Adrenal gland (tissue), 19 donors: ENCODE measurements at places on chromosomes 11 and 22. TPM values are rescaled to one million over a fixed set of nuclear protein-coding genes. Genes with fewer than 3 reads are reported as not detected.

GRCh38 chr22:45994491-45995404, 17.8 kb upstream of the WNT7B start:
- H3K36me3 ChIP-seq, result no peaks in the 10 kb centered on the region
- peak; percentile 84 for DNase-seq
- no peak overlapping the region for H3K27ac ChIP-seq
- no peaks in the 10 kb centered on the region for H3K27me3 ChIP-seq
- no peak overlapping the region for H3K4me3 ChIP-seq

- H3K4me1 ChIP-seq, result no peaks in the 10 kb centered on the region
- H3K27me3 ChIP-seq, result no peaks in the 10 kb centered on the region
- no peak overlapping the region for H3K27ac ChIP-seq
- no peak overlapping the region for H3K4me3 ChIP-seq
Observed at GRCh38 chr11:102244681-102245409, 72.4 kb upstream of the BIRC3 start.

DNA sequence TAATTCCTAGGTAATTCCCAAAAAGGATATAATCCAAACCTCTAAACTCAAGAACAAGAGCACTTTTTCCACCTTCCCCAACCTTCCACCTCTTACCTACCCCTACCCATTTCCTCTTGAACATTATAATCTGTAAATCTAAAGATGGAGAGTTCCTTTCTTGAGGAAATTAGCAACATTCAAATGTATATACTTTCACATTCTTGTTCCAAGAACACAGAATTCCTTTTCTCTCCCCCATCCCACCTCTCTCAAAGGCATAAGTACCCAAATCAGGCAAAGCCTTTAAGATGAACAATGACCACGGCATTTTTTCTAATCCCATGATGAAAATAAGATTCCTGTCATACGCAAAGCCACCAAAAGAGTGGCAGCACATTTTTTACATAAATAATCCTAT, 18.3 kb downstream of the RRAS2 start:
- no peak overlapping the region for H3K4me3 ChIP-seq
- DNase-seq, result no peak
- no peaks in the 10 kb centered on the region for H3K4me1 ChIP-seq
- no peak overlapping the region for H3K27ac ChIP-seq

GRCh38 chr11:120482149-120482548, 29.4 kb upstream of the GRIK4 start:
- no peak overlapping the region for H3K4me3 ChIP-seq
- H3K36me3 ChIP-seq, result peaks cover 79% of the 10 kb centered on the region
- peak; percentile 75 for DNase-seq
- H3K4me1 ChIP-seq, result no peaks in the 10 kb centered on the region
- no peaks in the 10 kb centered on the region for H3K27me3 ChIP-seq

- no peaks in the 10 kb centered on the region for H3K27me3 ChIP-seq
- no peaks in the 10 kb centered on the region for H3K4me1 ChIP-seq
- no peaks in the 10 kb centered on the region for H3K36me3 ChIP-seq
- no peak for DNase-seq
- H3K27ac ChIP-seq, result no peak overlapping the region
Observed at GRCh38 chr11:109048098-109048497, 373.9 kb upstream of the C11orf87 start.

GRCh38 chr22:26325641-26326040, 103.4 kb upstream of the ASPHD2 start:
- no peak overlapping the region for H3K27ac ChIP-seq
- no peak overlapping the region for H3K4me3 ChIP-seq
- DNase-seq, result no peak
- no peaks in the 10 kb centered on the region for H3K4me1 ChIP-seq

SYT9 gene
- total RNA-seq, result 5.0 TPM

MRGPRE gene
- total RNA-seq, result not detected

TRPC6 gene
- total RNA-seq, result 0.32 TPM

SELENOH gene
- 184 TPM for total RNA-seq
